ELR (cell line): ENCODE measurements at places on chromosomes 1 and 21.
A peak's percentile ranks its signal among the peaks of the same experiment; 100 is the strongest.

GRCh38 chr1:244052016-244052727, 1.1 kb downstream of the ZBTB18 start:
- no peak for DNase-seq

- no peak for DNase-seq
Observed at GRCh38 chr1:89112871-89113613, 12.9 kb downstream of the GBP2 start.

DNA sequence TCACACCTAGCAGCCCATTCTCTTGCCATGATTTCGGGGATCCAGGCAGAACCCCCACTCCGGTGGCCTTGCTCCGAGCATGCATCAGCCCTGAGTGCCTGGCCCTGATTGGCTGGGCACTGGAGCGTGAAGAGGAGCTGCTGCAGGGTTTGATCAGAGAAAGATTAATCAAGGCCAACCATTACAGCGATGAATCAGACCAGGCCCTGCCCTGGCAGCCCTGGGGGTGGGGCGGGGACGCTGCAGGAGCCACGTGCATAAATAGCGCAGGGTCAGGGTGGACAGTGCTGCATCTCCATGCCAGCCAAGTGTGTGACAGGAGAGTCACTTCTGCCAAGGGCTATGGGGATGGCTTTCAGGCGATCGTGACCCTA, 3.4 kb upstream of the FAM131C start:
- DNase-seq: peak; percentile 64

DNA sequence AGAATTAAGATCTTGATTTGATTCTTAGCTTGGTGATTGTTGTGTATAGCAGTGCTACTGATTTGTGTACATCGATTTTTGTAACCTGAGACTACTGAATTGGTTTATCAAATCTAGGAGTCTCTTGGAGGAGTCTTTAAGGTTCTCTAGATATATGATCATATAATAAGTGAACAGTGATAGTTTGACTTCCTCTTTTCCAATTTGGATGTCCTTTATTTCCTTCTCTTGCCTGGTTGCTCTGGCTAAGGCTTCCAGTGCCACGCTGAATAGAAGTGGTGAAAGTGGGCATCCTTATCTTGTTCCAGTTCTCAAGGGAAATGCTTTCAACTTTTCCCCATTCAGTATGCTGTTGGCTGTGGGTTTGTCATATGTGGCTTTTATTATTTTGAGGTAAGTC, 61.5 kb upstream of the LYST start:
- no peak for DNase-seq

- no peak for DNase-seq
Observed at GRCh38 chr1:159152031-159152430, 19.4 kb upstream of the CADM3 start.

- no peak for DNase-seq
Observed at GRCh38 chr1:6976044-6976375, 190.8 kb downstream of the CAMTA1 start.

- DNase-seq: no peak
Observed at GRCh38 chr1:10888291-10888690, 91.8 kb upstream of the CASZ1 start.

DNA sequence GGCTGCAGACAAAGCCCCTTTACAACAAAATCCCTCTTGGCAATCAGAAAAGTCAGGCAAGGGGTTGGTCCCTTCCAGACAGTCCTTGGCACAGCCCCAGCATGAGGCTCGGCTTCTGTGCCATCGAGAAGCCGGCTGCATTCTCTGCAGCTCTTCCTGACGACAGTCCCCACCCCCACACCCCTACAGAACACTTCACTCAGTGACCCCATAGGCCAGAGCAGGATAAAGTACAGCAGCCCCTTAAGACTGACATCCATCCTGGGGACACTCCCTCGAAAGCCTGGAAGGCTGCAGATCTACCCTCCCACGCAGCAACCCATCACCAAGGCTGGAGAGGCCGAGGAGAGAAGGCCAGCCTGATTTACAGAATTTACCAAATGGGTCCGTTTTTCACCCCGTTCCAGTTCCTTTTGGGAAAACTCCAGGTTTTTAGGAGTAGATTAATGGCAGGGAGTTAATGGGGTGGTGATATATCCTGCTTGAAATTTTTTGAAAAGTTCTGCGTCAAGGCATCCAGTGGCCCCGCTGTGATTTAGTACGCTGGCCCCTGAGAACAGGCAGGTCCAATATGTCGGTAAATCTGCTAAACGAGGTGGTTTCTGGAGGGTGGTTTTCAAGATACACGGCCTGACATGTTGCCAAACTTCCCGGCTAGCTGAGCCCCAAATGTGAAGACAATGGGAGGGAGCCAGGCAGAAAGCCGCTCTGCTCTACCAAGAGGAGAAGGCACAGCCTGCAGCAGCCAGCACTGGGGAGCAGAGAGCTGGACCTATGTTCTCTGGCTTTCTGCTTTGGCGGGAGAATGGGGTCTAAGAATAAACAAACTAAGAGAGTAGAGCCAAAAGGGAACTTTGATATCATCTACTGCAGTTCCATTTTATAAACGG, 81.7 kb downstream of the SSBP3 start:
- DNase-seq: no peak

- no peak for DNase-seq
Observed at GRCh38 chr1:60458111-60458510, 384.5 kb upstream of the C1orf87 start.

GRCh38 chr1:194369060-194369459, 1182.6 kb upstream of the B3GALT2 start:
- DNase-seq: peak; percentile 4

GRCh38 chr21:34858559-34858958, 189.8 kb downstream of the CLIC6 start:
- DNase-seq: no peak

DNA sequence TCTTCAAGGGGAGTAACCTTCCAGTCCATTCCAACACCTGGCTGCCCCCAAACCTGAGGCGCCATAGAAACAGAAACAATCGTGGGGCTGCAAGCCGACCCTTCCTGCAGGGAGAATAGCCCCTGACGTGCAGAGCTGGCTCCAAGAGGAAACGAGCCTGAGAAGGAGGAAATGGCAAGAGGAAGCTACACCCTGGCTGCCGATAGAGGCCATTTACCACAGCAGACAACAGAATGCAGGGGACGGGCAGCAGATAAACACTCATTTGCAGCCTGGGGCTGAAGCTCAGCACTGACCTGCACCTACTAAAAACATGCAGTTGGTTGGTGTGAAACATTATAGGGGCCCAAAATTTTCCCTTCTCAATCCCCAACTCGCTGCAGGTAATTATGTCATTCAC, 8.7 kb upstream of the TDRD10 start:
- DNase-seq: no peak

GRCh38 chr1:67644566-67644965, 40.4 kb upstream of the GADD45A start:
- no peak for DNase-seq

DNA sequence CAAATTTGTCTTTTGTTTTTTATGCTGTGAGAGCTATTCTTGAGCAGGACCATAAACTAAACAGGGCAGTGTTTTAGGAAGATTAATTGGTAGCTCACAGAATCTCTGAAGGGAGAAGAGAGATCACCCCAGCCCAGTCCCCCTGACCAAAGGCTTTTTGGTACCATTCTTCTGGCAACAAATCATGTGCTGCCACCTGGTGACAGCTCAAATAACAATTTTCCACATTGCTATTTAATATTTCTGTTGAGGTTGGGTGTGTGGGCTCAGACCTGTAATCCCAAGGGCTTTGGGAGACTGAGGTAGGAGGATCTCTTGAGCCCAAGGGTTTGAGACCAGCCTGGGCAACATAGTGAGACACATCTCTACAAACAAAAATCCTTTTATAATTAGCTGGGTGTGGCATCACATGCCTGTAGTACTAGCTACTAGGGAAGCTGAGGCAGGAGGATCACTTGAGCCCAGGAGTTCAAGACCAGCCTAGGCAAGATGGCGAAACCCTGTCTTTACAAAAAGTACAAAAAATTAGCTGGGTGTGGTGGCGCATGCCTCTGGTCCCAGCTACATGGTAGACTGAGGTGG, 2.2 kb upstream of the TESK2 start:
- DNase-seq: peak; percentile 67

- DNase-seq: no peak
Observed at GRCh38 chr1:203379825-203380224, 28.9 kb upstream of the FMOD start.

DNA sequence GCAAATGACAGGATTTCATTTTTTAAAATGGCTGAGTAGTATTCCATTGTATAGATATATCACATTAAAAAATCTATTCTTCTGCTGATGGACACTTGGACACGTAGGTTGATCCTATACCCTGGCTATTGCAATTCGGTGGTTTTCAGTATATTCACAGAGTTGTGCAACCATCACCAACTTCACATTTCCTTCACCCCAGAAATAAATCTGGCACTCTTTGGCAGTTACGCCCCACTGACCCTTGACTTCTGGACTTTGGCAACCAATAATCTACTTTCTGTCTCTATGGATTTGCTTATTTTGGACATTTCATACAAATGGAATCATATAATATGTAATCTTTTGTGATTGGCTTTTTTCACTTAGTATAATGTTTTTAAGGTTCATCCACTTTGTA, 35.9 kb downstream of the MAP3K7CL start:
- DNase-seq: no peak

- DNase-seq: no peak
Observed at GRCh38 chr1:78633209-78633608, 13.0 kb downstream of the IFI44L start.

DNA sequence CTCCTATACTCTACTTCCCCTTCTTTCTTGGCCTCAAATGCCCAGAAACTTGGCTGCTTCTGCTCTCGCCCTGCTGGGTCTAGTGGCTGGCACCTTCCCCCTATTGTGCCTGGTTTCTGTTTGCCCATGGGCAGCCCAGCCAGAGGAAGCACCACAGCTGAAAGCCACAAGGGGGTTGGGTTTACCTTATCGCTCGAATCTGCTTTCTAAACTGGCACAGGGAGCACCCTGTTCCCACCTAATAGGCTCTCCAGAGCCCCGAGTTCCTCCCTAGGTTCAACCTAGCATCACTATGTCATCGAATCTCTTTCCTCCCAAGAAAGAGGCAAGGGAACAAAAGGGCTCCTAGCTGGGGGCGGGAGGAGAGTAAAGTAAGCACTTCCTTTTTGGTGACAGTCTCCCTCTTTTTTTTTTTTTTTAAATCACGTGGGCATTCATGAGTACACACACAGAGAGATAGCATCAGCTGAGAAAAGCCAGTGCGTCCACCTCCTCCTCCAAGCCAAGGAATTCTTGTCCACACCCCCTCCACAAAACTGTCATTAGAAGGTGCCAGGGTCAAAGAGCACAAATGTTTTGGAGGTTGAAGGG, 72.8 kb downstream of the PLEKHA6 start:
- DNase-seq: no peak

DNA sequence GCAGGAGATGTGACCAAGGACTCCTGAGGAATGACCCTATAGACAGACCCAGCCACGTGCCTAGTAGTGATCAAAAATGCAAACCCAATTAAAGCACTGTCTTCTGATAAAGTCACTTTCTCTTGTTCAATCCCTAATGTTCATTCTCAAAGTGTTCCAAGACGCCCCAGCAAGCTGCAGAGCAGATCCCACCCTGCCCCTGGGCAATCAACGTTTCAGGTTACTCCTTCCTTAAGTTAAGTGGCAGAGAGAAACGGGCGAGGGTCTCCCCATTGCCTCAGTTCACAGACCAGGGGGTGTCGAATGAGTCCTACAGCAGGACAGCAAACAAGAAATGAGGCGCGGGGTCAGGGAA, 699 bp upstream of the RGS2 start:
- no peak for DNase-seq

GRCh38 chr1:168360151-168361021, 79.7 kb downstream of the TBX19 start:
- DNase-seq: peak; percentile 26

DNA sequence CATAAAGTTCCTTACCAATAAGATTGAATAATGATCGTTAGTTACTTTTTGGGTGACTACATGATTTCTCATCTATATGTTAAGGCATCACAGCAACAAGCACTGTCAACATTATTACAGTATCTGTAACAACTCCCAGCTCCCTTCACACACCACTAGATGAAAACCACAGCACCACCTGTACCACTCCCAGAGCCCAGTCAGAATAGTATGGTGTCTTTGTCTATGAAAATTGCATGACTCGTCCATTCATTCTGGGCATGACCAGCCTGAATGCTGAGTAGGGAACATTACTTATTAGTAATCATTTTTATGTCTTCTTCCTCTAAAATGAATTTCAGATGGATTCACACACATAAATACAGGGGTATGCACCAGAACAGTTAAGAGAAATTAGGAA, 7.0 kb downstream of the OLFML2B start:
- peak; percentile 56 for DNase-seq

GRCh38 chr1:14578156-14578555, 20.3 kb upstream of the KAZN start:
- DNase-seq: no peak

GRCh38 chr1:203986887-203987461, 85.9 kb upstream of the SOX13 start:
- DNase-seq: no peak

DNA sequence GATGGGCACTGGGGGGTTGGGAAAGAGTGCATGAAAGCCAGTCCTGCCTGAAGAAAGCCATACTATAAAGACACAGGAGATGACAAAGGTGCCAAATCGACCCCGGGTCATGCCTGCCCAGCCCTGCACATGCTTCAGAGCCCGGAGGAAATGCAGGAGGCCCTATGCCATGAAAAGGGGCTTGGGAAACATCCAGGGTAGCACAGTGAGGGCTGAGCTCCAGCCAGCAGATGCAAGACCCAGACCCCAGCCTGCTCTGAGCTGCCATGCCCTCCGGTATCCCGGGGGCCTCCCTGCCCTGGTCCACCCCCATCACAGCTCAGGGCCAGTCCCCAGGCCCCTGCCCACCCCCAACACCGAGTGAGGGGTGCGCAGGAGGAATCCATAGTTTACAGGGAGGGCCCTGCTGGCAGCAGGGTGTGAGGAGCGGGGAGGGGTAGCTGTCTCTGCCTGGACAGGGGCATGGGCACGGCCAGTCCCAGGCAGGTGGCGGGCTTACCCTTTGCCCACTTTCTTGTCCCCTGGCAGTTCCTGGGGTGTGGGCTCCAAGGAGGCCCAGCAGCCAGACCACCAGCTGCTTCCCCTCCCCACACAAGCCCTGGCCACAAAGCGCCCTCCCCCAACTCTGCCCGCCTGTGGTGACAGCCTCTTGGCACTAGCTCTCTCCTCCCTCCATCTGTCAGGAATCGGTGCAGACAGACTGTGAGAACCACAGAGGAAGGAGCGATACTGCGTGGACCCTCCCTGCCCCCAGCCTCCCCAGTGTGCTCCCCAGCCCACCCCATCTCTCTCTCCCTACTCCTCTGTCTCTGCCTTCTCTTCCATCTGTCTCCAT, 16.8 kb downstream of the LRP8 start:
- DNase-seq: no peak
